Activated CD4-positive, alpha-beta memory T cell treated with anti-CD3 and anti-CD28 coated beads, Interleukin-2, amount 10 ng/mL, durations not matched to agents 7 days and 5 days (primary cell): ENCODE measurements at places on chromosomes 5 and 9.

GRCh38 chr5:153043886-153044285 lies 446.6 kb upstream of the GRIA1 start:
- H3K4me1 ChIP-seq, result no peaks in the 10 kb centered on the region
- H3K4me3 ChIP-seq, result no peak overlapping the region

- H3K4me3 ChIP-seq, result no peak overlapping the region
- no peak for DNase-seq
- no peaks in the 10 kb centered on the region for H3K27me3 ChIP-seq
- no peaks in the 10 kb centered on the region for H3K4me1 ChIP-seq
- no peaks in the 10 kb centered on the region for H3K36me3 ChIP-seq
Observed at GRCh38 chr5:17910318-17910717, 276.1 kb downstream of the TAF11L14 start.

DNA sequence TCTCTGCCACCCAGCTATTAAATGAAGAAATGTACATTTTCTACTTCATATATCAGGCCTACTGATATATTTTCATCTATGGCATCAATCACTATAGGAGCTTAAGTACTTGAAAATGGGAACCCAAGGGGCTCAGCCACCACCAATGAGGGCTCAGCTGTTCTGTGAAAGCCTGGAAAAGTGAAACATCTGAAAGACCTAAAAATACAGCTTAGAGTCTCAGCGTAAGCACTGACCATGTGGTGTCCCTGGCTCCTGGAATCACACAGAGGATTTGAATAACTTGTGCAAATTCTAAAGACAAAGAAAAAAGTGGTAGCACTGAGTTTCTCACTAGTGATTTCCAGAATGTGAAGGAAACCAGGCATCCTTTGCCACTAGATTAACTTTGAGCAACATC lies 64.5 kb downstream of the PTPRD start:
- no peaks in the 10 kb centered on the region for H3K27me3 ChIP-seq
- H3K36me3 ChIP-seq, result no peaks in the 10 kb centered on the region
- H3K4me3 ChIP-seq, result no peak overlapping the region
- no peaks in the 10 kb centered on the region for H3K4me1 ChIP-seq
- no peak overlapping the region for H3K27ac ChIP-seq

- no peak overlapping the region for H3K4me3 ChIP-seq
- H3K4me1 ChIP-seq, result no peaks in the 10 kb centered on the region
- H3K27ac ChIP-seq, result no peak overlapping the region
- H3K27me3 ChIP-seq, result peaks cover 3% of the 10 kb centered on the region
Observed at GRCh38 chr5:160970605-160971191, 118.7 kb upstream of the ATP10B start.

DNA sequence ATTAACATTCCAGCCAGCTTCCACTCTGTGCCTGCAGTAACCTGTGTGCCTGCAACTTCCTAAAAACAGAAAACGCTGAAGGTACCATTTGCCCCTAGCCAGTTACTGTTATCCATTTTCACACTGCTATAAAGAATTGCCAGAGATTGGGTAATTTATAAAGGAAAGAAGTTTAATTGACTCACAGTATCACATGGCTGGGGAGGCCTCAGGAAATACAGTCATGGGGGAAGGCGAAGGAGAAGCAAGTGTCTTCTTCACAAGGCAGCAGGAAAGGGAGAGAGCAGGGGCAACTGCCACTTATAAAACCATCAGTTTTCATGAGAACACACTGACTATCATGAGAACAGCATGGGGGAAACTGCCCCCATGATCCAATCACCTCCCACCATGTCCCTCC lies 31.2 kb downstream of the PTCD2 start:
- DNase-seq, result no peak
- H3K4me1 ChIP-seq, result peaks cover 19% of the 10 kb centered on the region
- no peak overlapping the region for H3K27ac ChIP-seq
- no peak overlapping the region for H3K4me3 ChIP-seq
- no peaks in the 10 kb centered on the region for H3K27me3 ChIP-seq

GRCh38 chr9:125258160-125258785 lies 3.4 kb upstream of the GAPVD1 start:
- H3K36me3 ChIP-seq, result peaks cover 3% of the 10 kb centered on the region
- peaks cover 20% of the 10 kb centered on the region for H3K4me1 ChIP-seq
- no peak overlapping the region for H3K4me3 ChIP-seq
- peaks cover 2% of the 10 kb centered on the region for H3K27me3 ChIP-seq
- no peak overlapping the region for H3K27ac ChIP-seq

GRCh38 chr5:85931220-85931619 lies 686.5 kb upstream of the COX7C start:
- no peak overlapping the region for H3K4me3 ChIP-seq
- H3K4me1 ChIP-seq, result no peaks in the 10 kb centered on the region
- no peaks in the 10 kb centered on the region for H3K27me3 ChIP-seq
- DNase-seq, result no peak

- H3K27ac ChIP-seq, result no peak overlapping the region
- no peak overlapping the region for H3K4me3 ChIP-seq
- no peaks in the 10 kb centered on the region for H3K36me3 ChIP-seq
Observed at GRCh38 chr9:18874069-18874468, 158.9 kb downstream of the SAXO1 start.

DNA sequence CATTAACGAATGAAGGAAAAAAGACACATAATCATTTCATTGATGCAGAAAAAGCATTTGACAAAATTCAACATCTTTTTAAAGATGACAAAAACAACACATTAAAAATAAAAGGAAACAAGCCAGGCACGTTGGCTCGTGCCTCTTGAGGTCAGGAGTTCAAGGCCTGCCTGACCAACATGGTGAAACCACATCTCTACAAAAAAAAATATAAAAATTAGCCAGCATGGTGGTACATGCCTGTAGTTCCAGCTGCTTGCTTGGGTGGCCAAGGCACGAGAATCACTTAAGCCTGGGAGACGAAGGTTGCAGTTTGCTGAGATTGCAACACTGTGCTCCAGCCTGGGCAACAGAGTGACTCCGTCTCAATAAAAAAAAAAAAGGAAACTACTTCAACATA lies 77.0 kb downstream of the ERCC6L2 start:
- H3K4me1 ChIP-seq, result peaks cover 14% of the 10 kb centered on the region
- no peak for DNase-seq
- peaks cover 64% of the 10 kb centered on the region for H3K36me3 ChIP-seq
- H3K27ac ChIP-seq, result no peak overlapping the region
- H3K4me3 ChIP-seq, result no peak overlapping the region
- H3K27me3 ChIP-seq, result no peaks in the 10 kb centered on the region

DNA sequence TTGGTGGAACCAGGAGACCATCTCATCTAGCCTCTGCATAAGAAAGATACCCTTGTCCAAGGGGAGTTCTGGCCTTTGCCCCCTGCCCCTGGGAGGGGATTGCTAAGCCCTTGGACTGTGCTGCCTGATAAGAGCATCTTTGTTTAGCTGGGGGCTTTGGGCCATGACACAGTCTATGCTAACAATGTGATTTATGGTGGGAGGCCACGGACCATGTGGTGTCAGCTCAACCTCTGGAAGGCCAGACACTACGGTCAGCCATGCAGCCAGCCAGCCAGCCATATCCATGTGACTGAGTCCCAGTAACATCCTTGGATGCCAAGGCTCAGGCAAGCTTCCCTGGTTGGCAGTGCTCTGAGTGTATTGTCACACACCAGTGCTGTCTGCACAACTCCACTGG lies 244.4 kb downstream of the FSTL4 start:
- no peak overlapping the region for H3K4me3 ChIP-seq
- H3K27me3 ChIP-seq, result peaks cover 6% of the 10 kb centered on the region
- no peak overlapping the region for H3K27ac ChIP-seq
- no peaks in the 10 kb centered on the region for H3K36me3 ChIP-seq

DNA sequence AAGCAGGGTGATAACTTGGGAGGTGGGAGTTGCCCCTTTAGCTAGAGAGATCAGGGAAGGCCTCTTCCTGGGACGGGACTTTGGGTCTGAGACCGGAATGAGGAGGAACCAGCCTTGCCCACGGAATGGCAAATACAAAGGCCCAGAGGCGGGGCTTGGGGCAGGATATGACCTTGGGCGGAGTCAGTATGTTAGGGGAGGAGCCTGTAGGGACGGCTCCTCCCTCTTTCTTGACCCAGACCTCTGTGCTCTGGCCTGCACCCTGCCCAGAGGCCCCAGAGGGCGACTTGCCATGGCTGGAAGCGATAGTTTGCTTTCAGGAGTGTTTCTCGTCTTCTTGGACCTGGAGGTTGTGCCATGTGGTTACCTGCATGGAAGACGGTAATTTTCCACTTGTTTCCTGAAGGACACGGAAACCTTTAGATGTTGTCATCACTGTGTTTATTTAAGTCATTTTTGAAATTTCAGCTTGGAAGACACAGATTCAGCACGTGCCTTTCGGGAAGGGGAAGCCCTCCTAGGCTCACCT lies 85.6 kb downstream of the DAB2IP start:
- H3K4me1 ChIP-seq, result peaks cover 11% of the 10 kb centered on the region
- no peaks in the 10 kb centered on the region for H3K36me3 ChIP-seq
- no peak for DNase-seq
- H3K27ac ChIP-seq, result no peak overlapping the region
- no peak overlapping the region for H3K4me3 ChIP-seq
- H3K27me3 ChIP-seq, result peaks cover 42% of the 10 kb centered on the region

DNA sequence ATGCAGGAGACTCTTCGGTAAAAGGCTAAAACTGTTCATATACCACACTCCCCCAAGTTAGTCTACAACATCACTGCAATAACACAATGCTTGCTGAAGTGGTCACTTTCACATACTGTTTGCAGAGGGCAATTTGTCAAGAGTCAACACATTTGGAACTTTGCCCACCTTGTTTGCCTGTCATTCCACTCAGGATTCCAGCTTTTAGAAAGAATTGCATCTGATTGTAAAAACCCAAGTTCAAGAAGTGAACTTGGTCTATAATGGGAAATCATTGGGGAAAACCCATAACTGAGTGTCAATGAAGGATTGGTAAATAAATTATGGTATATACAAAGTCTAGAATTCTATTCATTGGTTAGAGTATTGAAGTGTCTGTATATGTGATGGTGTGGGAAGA lies 120.5 kb downstream of the GADD45G start:
- H3K27ac ChIP-seq, result no peak overlapping the region
- peaks cover 13% of the 10 kb centered on the region for H3K36me3 ChIP-seq
- DNase-seq, result no peak
- no peak overlapping the region for H3K4me3 ChIP-seq
- no peaks in the 10 kb centered on the region for H3K27me3 ChIP-seq

- no peak for DNase-seq
- H3K27ac ChIP-seq, result no peak overlapping the region
- H3K4me1 ChIP-seq, result no peaks in the 10 kb centered on the region
- no peak overlapping the region for H3K4me3 ChIP-seq
- H3K27me3 ChIP-seq, result no peaks in the 10 kb centered on the region
Observed at GRCh38 chr5:54087436-54087835, 222.9 kb downstream of the ARL15 start.

DNA sequence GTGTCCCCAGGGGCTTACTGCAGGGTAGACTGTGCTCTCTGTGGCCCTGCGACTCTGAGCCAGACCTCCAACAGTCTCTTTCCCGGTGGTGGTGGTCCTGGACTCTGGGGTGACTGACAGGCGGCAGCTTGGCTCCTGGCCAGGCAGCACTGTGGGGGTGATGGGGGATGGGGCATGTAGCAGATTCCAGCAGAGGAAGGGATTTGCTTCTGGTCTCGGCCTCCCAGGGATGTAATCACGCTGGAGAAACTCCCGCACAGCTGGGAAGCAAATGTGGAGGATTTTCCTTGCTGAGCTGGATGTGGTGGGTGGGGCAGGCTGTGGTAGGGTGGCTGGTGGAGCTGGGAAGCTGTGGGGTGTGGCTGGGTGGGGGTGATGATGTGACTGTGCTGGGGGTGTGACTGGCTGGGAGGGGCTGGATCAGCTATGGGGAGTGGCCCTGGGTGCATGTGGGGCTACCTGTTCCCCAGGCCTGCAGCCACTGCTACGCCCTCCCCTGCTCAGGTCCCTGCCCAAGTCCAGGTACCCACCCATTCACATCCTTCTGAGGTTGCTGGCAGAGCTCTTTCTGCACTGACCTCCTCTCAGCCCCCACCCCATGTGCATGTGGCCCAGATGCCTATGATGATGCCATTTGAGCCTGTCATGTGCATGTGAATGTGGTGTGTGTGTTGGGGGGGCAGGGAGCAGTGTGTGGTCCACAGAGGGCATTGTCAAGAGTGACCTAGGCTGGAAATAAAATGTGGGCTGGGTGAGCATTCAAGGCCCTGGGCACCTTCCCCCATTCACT lies 3.8 kb downstream of the NDST1 start:
- DNase-seq, result no peak
- H3K4me1 ChIP-seq, result no peaks in the 10 kb centered on the region
- no peak overlapping the region for H3K27ac ChIP-seq
- H3K27me3 ChIP-seq, result no peaks in the 10 kb centered on the region

DNA sequence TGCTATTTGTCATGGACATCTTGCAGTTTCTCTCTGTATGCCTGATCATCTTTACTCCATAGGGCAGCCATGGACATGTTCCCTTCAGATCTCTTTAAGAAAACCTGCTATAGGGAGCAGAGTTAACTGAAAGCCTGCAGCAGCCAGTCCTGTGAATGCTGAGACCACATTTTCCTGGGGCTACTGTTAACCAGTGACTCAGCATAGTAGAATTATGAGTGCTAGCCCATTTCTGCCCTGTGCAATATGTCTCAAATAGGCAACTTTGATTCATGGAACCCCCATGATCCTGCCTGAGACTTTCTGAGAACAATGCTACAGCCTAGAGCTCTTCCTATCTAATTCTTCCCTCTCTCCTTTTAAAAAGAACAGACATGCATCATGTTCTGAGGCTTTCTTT lies 624.2 kb downstream of the CHSY3 start:
- H3K36me3 ChIP-seq, result no peaks in the 10 kb centered on the region
- H3K4me3 ChIP-seq, result no peak overlapping the region
- DNase-seq, result no peak
- no peak overlapping the region for H3K27ac ChIP-seq
- H3K4me1 ChIP-seq, result no peaks in the 10 kb centered on the region

DNA sequence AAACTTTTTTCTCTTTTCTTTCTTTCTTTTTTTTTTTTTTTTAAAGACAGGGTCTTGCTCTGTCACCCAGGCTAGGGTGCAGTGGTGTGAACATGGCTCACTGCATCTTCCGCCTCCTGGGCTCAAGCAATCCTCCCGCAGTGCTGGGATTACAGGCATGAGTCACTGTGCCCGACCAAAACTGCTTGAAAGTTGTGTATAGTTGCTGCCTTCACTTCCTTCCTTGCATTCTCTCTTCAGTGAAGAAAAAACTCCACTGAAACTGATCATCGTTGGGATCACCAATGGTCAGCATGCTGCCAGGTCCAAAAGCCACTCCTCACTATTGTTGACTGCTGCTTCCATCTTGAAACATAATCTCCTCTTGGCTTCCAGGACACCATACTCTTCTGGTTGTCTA lies 66.6 kb upstream of the CTNNA1 start:
- no peak for DNase-seq
- no peak overlapping the region for H3K4me3 ChIP-seq
- no peak overlapping the region for H3K27ac ChIP-seq
- peaks cover 2% of the 10 kb centered on the region for H3K4me1 ChIP-seq
- no peaks in the 10 kb centered on the region for H3K36me3 ChIP-seq

- H3K4me1 ChIP-seq, result no peaks in the 10 kb centered on the region
- H3K4me3 ChIP-seq, result no peak overlapping the region
- peaks cover 4% of the 10 kb centered on the region for H3K27me3 ChIP-seq
- H3K36me3 ChIP-seq, result no peaks in the 10 kb centered on the region
- no peak overlapping the region for H3K27ac ChIP-seq
Observed at GRCh38 chr5:43416803-43417394, 4.7 kb upstream of the CCL28 start.

GRCh38 chr5:93954421-93955069 lies 213.1 kb upstream of the POU5F2 start:
- H3K27ac ChIP-seq, result no peak overlapping the region
- H3K27me3 ChIP-seq, result no peaks in the 10 kb centered on the region
- no peak for DNase-seq
- H3K36me3 ChIP-seq, result peaks cover 11% of the 10 kb centered on the region

GRCh38 chr5:22844155-22844554 lies 9.0 kb downstream of the CDH12 start:
- H3K4me3 ChIP-seq, result no peak overlapping the region
- H3K36me3 ChIP-seq, result no peaks in the 10 kb centered on the region

- no peak overlapping the region for H3K27ac ChIP-seq
- H3K4me3 ChIP-seq, result no peak overlapping the region
- H3K36me3 ChIP-seq, result no peaks in the 10 kb centered on the region
- DNase-seq, result peak; percentile 13
Observed at GRCh38 chr5:150081541-150082283, 4.6 kb downstream of the CSF1R start.
